ENCODE measurements at places on chromosomes 16 and 17.

DNA sequence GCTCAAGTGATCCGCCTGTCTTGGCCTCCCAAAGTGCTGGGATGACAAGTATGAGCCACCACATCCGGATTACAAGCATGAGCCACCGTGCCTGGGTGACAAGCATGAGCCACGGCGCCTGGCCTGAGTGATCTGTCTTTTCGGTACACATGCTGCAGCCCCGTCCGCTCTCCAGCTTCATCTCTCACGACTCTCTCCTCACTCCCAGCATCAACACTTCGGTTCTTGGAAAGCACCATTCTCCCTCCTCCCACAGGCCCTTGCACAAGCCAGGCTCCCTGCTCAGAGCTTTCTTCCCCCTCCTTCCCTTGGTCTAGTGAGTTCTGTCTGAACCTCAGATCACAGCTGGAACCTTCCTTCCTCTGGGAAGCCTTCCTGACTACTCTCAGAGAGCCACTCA, 6.5 kb upstream of the NCBP3 start:
- DNase-seq, result no peak

DNA sequence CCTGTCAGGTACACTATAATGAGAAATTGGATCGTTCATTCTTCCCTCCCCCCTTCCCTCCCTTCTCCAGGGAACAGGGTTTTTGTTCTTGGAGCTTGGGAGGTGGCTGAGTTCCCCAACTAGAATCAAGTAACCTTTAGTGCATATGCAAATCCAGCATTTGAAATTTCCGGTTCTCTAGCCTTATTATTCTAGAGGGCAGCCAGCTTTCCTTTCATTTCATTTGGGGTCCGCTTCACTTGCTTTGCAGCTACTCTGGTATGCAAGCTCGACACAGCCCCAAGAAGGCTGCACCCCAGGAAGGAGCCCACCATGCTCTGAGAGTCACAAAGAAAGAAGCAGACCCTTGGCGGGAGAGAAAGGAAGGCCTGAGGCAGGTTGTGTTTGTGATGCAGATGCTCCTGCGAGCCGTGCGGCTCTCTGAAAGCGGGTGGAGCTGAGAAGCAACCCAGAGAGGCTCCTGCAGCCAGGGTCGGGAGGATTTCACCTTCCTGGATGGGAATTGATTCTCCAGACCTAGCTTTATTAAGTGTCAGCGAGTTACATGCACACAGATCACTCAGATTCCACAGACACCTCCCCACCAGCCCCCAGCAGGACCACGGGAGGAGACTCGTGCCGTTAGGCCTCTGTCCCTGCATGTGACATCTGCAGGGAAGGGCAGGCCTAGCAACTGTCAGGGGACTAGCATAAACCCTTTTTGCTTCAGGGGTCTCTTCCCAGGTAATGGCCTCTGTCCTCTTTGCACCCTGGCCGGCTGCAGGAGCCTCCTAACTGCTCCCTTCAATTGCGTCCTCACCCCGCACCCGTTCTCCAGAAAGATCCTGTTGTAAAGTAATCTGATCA, 34.5 kb downstream of the PMM2 start:
- DNase-seq, result no peak

DNA sequence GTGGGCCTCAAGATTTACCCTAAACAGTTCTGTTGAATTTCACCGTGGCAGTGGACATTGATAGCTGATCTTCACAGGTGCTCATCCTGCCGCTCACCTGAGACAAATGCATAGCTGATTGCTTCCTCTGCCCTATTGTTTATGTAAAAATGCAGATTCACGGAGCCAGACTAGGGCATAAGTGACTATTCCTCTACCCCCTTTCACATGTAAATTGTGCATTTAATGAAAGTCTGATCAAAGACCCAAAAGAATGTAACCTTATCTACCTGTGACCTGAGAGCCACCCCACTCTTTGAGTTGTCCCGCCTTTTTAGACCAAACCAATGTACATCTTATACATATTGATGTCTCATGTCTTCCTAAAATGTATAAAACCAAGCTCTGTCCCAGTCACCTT, 312.4 kb upstream of the CDH5 start:
- DNase-seq, result no peak

DNA sequence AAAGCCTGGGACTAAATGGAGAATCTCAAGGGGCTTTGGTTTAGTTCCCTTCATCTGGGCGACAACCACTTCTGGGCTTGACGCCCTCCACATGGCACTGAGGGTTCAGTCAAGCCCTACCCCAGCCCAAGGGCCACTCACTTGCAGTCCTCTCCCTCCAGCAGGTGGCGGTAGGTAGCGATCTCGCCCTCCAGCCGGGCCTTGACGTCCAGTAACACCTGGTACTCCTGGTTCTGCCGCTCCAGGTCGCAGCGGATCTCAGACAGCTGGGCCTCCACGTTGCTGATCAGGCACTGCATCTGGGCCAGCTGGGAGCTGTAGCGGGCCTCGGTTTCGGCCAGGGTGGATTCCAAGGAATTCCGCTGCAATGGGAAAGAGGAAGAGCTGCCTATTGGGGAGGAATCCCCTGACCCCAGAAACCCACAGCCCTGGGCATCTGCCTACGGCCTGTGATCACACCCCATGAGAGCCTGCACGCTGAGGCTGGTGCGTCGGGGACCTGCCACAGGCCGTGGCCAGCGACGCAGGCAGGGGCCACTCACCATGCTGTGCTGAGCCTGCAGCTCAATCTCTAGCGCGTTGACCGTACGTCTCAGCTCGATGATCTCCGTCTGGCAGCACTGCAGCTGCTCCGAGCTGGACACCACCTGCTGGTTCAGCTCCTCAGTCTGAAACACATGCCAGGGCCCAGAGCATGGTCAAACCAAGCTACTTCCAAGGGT, 2.7 kb downstream of the KRT36 start:
- no peak for DNase-seq

DNA sequence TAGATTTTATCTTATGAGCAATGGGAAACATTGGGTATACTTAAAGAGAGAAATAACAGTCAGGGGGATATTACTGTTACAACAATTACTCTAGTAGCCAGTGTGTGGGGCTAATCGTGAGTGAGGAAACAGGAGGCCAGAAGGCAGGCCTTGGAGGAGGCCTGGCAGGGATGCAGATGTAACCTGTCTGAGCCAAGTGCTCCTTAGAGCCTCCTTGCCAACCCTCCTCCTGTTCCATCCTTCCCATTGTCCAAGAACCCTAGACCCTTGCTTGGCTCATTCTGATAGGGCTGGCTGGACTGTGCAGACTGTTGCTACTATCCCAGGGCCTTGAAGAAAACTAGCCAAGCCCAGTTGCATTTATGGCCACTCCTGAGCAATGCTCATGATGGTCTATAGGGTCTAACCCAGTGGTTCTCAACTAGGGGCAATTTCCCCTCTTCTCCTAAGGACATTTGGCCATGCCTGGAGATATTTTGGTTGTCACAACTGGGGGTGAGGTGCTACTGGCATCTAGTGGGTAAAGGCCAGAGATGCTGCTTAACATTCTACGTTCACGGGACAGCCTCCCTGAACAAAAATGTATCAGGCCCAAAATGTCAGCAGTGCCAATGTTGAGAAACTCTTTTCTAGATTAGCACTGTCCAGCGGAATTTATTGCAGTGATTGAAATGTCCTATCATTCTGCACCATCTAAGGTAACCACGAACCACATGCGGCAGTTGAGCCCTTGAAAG, 24.4 kb upstream of the WSCD1 start:
- no peak for DNase-seq

- peak; percentile 17 for DNase-seq
Observed at GRCh38 chr16:11160676-11161115, 95.3 kb downstream of the SOCS1 start.

GRCh38 chr16:48542020-48542473, 67.9 kb downstream of the N4BP1 start:
- DNase-seq, result peak; percentile 57

DNA sequence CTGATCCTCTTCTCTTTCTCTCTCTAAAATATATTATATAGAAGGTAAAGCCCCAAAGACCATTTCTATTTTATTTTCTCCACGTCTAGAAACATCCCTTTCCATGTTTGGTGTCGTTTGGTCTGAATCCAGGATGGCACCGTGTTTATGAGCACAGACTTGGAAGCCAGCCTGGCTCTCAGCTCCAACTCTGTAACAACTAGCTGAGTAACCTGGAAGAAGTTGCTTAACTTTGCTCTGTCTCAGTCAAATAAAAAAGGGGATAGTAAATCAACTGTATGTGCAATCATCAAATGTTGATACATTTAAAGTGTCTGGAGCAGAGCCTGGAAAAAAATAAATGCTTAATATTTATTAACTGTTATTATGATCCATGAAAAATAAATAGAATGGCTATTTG, 249.8 kb upstream of the MAF start:
- no peak for DNase-seq

- no peak for DNase-seq
Observed at GRCh38 chr17:79508291-79508716, 102.5 kb downstream of the RBFOX3 start.

GRCh38 chr17:36105781-36106492, 2.3 kb downstream of the CCL4 start:
- no peak for DNase-seq

- DNase-seq, result no peak
Observed at GRCh38 chr16:64808474-64808873, 313.4 kb downstream of the CDH11 start.

- DNase-seq, result peak; percentile 82
Observed at GRCh38 chr16:56269281-56269680, 78.0 kb downstream of the GNAO1 start.

GRCh38 chr16:71430744-71431143, 11.1 kb downstream of the TLE7 start:
- no peak for DNase-seq

GRCh38 chr17:9612006-9612405, 33.3 kb upstream of the USP43 start:
- no peak for DNase-seq

DNA sequence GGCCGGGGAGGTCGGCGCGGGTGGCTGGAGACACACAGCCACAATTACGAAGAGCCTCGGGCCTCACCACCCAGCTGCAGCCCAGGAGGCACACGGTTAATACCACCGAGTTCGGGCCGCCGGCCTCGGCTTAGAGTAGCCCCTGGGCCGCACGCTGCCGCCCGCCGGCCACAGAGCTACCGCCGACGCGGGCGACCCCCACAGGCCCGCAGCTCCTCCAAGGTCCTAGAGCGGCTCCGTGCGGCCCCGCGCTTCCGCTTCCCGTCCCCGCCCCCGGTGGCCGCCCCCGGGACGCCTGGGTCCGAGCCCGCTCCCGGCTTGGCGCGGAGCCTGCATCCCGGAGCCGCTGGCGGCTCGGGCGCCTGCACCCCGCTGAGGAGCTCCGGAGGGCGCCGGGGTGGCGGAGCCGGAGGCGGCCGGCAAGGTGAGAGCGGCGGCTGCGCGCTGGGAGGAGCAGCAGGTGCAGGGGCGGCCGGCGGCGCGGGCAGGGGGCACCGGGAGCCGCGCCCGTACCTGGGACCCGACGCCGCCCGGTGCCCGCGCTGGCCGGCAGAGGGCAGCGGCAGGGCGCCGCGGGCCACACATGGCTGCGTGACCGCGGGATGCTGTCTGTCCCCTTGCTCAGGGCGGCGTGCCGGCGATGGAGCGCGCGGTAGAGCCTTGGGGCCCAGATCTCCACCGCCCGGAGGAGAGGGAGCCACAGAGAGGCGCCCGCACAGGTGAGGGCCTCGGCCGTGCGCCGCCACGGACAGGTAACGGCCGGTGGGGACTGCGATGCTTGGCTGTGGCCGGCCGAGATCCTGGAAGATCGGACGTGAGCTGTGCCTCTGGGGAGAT, at the start of gene ZNF48:
TSS of gene ZNF48 (plus strand) at position 266 of the 837 bp plus-strand sequence. CDS start at position 641, 375 bp downstream.
- peak; percentile 90 for DNase-seq

DNA sequence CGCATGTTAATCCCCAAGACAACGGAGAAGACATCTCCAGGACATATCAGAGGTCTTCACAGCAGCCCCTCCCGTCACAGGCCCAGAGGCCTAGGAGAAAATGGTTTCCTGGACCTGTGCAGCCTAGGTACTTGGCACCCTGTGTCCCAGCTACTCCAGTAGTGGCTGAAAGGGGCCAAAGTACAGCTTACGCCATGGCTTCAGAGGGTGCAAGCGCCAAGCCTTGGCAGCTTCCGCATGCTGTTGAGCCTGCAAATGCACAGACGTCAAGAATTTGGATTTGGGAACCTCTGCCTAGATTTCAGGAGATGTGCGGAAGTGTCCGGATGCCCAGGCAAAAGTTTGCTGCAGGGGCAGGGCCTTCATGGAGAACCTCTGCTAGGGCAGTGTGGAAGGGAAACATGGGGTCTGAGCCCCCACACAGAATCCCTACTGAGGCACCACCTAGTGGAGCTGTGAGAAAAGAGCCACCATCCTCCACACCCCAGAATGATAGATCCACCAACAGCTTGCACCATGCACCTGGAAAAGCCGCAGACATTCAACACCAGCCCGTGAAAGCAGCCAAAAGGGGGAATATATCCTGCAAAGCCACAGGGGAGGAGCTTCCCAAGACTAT, 159.3 kb upstream of the COX10 start:
- no peak for DNase-seq

- DNase-seq, result no peak
Observed at GRCh38 chr17:60168654-60169053, 18.9 kb downstream of the CA4 start.

DNA sequence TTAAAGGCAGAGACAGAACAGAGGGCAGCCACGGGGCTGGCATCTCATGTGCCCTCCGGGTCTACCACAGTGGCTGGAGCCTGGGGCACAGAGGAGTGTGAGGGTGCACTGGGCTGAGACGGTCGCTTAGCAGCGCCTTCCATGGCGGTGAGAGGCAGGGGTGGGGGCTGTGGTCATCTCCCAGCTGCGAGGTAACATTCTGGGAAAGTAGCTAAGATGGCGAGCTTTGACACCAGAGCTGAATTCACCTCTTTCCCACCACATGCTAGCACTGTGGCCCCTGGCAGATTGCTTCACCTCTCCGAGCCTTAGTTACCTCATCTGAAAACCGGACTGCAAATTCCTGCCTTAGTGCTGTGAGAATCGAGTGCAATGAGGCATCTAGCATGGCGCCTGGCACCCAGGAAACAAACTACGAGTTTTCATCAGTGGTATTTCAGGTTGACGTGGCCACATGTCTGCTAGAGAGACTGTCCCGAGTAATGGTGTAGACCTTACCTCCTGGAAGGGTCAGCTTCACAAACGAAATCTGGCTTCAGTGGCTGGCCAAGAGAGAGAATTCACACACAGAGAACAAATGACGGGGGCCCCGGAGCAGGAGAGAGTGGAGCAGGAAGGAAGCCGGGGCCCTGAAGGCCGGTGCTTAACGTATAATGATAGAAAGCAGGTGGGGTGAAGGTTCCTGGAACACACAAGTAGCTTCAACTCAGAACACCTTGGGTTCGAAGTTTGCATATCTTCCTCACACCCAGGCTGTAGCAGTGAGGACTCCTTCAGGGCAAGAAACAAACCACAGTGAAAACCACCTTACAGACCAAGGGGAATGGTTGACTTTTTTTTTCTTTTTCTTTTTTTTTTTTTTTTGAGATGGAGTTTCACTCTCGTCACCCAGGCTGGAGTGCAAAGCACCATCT, 63.9 kb upstream of the RPH3AL start:
- no peak for DNase-seq

- peak; percentile 84 for DNase-seq
Observed at GRCh38 chr17:49031965-49032928, 35.1 kb downstream of the IGF2BP1 start.

- DNase-seq, result no peak
Observed at GRCh38 chr16:68469796-68470460, 21.6 kb upstream of the SMPD3 start.

GRCh38 chr17:681316-681715, 33.3 kb downstream of the VPS53 start:
- no peak for DNase-seq

GRCh38 chr17:12310811-12311210, 290.1 kb downstream of the MAP2K4 start:
- no peak for DNase-seq
